CD14-positive monocyte (primary cell): ENCODE measurements at places on chromosomes 3 and 15.

DNA sequence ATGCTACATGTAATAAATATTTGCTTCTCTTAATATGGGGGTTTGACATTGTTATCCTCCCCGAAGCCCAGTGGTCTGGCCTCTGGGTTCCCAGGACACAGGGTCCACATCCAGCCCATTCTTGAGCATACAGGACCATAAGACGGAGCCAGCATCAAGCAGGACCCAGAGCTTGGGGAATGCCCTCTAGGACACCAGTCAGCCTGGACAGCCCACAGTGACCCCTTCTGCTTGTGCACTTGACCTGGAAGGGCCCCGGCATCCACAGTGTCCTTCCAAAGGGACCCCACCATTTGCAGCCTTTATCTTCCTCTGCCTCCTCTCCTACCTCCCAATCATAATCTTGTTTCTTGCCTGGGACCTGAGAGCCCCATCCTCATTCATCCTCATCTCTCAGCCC is 46.2 kb upstream of the IREB2 start:
- no peak for DNase-seq

DNA sequence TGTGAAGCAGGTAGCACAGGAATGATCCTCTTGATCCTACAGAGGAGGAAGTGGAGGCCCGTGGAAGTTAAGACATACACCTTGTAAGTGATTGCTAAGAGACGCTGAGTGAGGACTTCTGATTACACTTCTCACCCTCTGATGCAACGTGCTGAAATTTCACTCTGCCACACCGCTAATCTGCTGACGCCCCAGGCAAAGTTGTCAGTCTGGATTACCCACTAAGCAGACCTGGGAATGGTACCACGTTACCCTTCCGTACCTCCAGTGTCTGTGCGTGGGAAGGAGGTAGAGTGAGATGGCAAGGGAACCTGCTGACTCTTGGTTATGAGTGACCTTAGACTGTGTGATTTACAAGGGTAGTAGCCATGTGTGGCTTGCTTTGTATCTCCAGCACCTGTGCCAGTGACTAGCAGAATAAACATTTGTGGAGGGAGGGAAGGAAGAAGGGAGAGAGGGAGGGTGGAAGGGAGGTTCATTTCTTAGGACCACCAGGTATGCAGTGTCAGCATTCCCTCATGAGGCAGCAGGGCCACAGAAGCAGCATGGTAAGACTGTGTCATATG is 115.0 kb downstream of the ALDH1A2 start:
- no peak for DNase-seq

DNA sequence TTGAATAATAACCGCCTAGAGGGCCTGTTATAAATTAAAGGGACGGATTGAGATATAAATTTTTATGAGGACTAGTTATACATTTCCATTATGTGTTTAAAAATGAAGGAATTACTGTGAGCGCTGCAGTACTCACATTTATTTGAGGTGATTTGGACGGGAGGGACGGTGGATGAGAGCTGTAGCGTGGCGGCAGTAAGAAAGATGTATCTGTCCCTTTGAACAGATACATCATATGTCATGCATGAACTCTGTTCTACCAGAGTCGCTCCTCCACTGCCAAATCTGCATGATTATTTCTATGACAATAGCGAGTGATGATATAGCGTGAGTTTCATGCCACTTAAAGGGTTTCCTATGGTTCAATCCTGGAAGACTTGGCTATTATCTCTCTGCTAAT is 538.8 kb downstream of the MCTP2 start:
- DNase-seq = no peak

DNA sequence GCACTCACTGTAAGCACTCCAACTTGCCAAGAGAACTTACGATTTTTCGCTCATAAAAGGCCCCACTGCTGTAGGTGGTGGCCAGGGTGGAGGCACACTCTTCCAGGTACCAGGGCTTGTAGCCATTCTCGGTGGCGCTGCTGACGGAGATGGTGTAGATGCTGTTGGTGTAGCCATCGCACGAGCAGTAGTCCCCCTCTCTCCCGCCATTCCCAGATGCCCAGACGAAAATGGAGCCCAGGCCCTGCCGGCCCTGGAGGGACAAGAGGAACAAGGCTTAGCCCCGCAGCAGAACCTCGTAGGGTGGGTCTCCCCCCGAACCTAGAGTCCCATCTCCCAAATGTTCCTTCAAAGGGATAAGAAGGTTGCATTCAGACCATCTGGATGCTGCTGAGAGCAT is 96.3 kb downstream of the PCSK6 start:
- DNase-seq = no peak

GRCh38 chr3:52367891-52368880 is 52.1 kb downstream of the DNAH1 start:
- no peak for DNase-seq

GRCh38 chr15:85673326-85673725 is 121.4 kb downstream of the KLHL25 start:
- no peak for DNase-seq
